ENCODE measurements at places on chromosomes 1 and 21. TPM values are rescaled to one million over a fixed set of nuclear protein-coding genes. Genes with fewer than 3 reads are reported as not detected.

Gene CCDC27
- total RNA-seq = not detected

Gene A3GALT2
- not detected for total RNA-seq

Gene UBL4B
- not detected for total RNA-seq

Gene ST6GALNAC5
- 6.7 TPM for total RNA-seq

Gene TXNDC12
- total RNA-seq = 76.2 TPM

Gene DENND2C
- 0.21 TPM for total RNA-seq

Measured in HT1080 (cell line).